ENCODE measurements at places on chromosomes 1 and 21.

DNA sequence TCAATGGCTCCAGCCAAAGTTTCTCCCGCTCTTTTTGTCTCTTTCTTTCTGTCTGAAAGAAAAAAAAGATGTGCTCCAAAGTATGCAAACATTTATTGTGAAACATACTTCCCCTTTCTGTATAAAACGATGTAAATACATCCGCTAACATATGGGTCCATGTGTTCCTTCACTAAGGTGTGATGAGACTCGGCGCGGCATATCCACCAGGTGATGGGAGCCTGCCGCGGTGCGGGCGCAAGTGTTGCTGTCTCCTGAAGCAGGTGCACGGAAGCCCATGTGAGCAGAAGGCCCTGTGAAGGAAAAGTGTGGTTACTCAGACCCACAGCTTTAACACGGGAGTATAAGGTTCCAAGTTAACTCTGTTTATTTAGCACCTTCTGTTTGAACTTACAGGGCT, 466.6 kb upstream of the C1orf87 start:
- no peak for DNase-seq

- DNase-seq: no peak
Measured at GRCh38 chr1:183778045-183778444, 26.9 kb upstream of the RGL1 start.

- DNase-seq: no peak
Measured at GRCh38 chr1:28830814-28831213, 18.8 kb downstream of the OPRD1 start.

- no peak for DNase-seq
Measured at GRCh38 chr1:21153388-21153787, 23.3 kb downstream of the EIF4G3 start.

- DNase-seq: no peak
Measured at GRCh38 chr1:85332575-85332974, 56.1 kb upstream of the BCL10 start.
